ENCODE measurements at places on chromosomes 11 and 22.

DNA sequence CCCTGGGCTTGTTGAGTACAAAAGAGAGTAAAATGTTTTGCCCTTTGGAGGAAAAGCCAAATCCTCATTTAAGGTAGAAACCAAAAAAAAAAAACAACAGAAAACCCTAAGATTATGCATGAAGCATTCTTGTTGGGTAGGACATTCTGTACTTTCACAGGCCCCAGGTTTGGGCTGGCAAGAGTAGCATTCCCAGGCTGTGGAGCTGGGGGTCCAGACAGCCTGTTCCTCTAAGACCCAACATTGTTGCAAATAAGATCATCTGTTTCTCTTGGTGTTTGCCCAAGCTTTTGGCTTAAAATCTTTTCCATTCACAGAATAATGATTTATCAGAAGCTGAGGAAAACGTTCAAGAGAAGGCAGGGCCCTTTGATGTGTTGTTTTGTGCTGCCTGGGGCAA is 123.8 kb downstream of the MICAL2 start:
- no peak for DNase-seq

DNA sequence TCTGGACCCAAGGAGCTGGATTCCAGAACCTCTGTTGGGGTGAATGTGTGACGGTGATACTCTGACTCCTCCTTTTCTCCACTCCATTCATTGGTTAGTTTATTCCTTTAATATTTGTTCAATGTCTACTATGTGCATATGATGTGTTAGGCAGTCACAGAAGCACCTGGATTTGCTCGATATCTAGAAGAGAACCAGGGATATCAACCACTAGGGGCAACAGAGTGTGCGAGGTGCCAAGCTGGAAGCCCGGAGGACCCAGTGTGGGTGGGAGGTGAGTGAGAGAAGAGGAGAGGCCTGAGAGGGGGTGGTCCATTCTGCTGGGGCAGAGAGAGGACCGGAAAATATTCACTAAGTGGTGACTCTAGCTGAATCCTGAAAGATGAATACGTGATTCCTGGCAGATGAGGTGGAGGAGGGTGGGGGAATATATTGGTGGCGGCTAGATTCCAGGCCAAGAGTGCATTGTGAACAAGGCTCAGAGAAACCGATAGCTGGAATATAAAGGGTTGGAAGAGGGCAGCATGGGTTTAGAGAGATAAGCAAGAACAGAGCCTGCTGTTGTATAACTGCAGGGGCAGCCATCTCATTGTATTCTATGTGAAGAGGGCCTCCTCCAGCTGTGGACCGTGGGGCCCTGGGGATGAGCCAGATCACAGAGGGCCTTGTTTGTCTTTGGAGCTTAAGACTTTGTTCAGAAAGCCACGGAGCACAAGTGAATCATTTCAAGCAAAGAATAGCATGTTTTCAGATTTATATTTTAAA is 6.9 kb upstream of the TIMP3 start:
- DNase-seq, result no peak

DNA sequence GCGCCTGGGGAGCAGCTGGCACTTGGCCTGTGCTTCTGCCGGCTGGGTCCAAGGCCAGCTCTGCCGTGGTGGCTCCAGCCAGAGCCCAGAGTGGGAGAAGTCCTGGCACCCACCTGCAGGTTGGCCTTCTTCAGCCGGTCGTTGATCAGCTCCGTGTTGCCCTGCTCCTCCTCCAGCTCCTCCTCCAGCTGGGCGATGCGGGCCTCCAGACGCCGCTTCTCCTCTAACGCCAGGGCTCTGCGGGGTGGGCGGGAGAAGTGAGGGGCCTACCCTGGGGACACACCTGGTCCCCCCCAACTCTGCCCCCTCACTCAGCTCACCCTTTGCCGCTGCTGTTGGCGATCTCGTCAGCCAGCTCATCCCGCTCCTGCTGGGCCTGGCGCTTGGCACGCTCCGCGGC is 32.6 kb downstream of the APOL1 start:
- DNase-seq, result no peak

DNA sequence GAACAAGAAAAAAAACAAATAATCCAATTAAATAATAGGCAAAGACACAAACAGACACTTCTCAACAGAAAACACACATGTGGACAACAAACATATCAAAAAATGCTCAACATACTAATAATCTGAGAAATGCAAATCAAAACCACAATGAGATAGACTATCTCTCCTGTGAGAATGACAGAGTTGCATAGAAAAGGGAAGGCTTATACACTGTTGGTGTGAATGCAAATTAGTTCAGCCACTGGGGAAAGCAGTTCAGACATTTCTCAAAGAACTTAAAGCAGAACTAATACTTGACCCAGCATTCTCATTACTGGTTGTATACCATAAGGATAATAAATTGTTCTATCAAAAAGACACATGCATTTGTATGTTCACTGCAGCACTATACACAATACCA is 637.8 kb upstream of the LUZP2 start:
- no peak for DNase-seq

GRCh38 chr11:111399187-111400031 is 20.3 kb upstream of the POU2AF1 start:
- DNase-seq, result no peak

DNA sequence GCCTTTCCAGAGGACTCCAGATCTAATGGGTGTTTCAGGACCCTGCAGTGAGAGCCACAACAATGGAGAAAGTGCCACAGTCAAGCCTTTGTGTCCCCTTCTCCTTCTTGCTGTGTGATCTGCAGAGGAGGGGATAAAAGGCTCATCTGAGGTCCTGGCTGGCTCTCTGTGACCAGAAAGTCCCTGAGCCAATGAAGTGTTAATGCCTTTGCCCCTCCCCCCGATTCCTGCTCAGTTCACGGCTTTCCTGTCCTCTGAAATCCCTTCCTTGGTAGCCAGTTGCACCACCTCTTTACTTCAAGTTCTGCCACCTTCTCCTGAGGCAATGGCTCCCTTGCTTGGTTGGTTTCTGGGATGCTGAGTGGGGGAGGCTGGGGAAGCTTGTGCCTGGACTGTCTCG is 47.6 kb downstream of the FLI1 start:
- DNase-seq, result no peak

- DNase-seq, result no peak
Observed at GRCh38 chr22:37493979-37494378, 7.8 kb upstream of the MFNG start.

- no peak for DNase-seq
Observed at GRCh38 chr11:2590965-2591754, 108.6 kb downstream of the KCNQ1OT1 start.

- DNase-seq, result no peak
Observed at GRCh38 chr11:29163231-29163630, 853.6 kb downstream of the KCNA4 start.

DNA sequence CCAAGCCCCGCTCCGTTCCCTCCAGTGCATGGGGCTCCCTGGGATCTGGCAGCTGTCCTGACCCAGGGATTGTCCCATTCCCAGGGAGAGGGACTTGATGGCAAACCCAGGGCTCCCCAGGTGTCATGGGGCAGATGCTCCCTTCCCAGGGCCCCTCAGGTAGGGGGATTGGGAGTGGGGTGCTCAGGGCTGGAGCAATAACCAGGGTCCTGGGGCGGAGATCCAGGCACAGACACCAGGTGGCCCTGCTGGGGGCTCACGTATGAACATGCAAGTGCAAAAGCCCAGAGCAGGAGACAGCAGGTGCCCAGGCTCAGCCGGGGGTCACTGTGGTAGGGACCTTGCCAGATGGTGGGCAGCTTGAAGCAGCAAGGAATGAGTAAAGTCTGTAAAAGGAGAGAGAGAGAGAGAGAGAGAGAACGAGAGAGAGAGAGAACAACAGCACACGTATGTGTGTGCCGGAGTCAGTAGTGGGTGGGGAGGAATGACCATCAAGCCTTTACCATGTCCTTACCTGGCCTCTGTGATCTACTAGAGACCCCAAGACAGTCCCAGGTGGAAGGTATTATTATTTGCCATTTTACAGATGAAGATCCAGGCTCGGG is 19.3 kb upstream of the MPPED1 start:
- no peak for DNase-seq

Measured in activated CD8-positive, alpha-beta memory T cell treated with anti-CD3 and anti-CD28 coated beads, Interleukin-2, amount 50 U/mL, for 4 hours (primary cell).